ENCODE measurements at places on chromosomes 4 and X. TPM values are rescaled to one million over a fixed set of nuclear protein-coding genes. Genes with fewer than 3 reads are reported as not detected.

DNA sequence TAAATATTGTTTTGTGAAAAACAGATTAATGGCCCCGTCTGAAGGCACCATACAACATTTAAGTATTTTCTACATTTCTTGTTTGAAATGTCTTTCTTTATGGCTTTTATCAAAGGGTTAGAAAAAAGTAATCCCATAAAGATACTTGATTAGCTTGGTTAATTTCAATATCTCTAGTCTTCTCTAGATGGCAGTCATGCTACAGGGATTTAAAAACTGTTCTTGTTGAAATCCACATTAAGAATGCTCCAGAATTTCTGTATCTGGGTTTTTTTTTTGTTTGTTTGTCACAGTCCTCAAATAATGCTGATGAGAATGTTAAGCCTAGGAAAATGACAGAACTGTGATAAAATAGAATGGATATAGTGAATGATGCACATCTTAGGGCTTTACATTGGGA, 109.0 kb upstream of the AADAT start:
- peaks cover 6% of the 10 kb centered on the region for H3K4me1 ChIP-seq
- no peak overlapping the region for H3K27ac ChIP-seq
- H3K4me3 ChIP-seq, result no peak overlapping the region
- DNase-seq, result peak; percentile 33
- no peaks in the 10 kb centered on the region for H3K36me3 ChIP-seq
- no peaks in the 10 kb centered on the region for H3K27me3 ChIP-seq

DNA sequence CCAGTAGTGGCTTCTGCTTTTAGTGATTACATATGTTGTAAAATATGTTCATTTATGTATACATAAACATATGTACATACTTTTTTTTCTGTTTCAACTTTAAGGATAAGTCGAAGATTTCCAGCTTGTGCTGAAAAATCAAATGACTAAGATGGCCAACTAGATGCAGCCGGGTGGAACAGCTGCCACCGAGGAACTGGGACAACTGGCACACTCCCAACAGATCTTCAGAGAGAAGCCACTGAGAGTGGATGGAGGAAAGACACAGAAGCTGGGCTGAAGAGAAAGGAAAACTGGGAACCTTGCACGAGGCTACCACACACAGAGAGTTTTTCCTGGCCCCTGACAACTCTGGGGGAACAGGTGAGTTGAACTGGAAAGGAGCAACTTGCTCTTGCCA, 207.5 kb downstream of the FAM47B start:
- no peak overlapping the region for H3K4me3 ChIP-seq
- no peaks in the 10 kb centered on the region for H3K4me1 ChIP-seq
- no peak overlapping the region for H3K27ac ChIP-seq
- H3K36me3 ChIP-seq, result no peaks in the 10 kb centered on the region
- peaks cover 60% of the 10 kb centered on the region for H3K27me3 ChIP-seq

DNA sequence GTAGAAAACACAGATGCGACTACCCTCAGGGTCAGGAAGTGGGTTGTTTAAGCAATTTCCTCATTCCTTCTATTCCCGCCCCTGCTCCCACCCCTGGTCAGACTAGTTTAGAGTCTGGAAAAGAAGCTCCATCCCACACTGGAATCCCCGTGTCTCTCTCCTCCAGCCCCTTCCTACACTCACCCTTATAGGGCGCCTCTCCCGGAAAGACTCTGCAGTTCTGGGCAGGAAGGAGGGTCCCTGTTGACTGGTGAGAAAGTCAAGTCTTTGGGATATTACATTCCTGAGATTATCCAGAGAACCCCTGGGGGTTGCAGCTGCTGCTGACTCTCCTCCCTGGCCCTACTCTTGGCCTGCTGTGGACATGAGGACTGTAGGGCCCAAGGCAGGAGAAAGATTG, 11.9 kb downstream of the STARD8 start:
- no peaks in the 10 kb centered on the region for H3K36me3 ChIP-seq
- H3K27ac ChIP-seq, result no peak overlapping the region
- H3K4me3 ChIP-seq, result no peak overlapping the region

DNA sequence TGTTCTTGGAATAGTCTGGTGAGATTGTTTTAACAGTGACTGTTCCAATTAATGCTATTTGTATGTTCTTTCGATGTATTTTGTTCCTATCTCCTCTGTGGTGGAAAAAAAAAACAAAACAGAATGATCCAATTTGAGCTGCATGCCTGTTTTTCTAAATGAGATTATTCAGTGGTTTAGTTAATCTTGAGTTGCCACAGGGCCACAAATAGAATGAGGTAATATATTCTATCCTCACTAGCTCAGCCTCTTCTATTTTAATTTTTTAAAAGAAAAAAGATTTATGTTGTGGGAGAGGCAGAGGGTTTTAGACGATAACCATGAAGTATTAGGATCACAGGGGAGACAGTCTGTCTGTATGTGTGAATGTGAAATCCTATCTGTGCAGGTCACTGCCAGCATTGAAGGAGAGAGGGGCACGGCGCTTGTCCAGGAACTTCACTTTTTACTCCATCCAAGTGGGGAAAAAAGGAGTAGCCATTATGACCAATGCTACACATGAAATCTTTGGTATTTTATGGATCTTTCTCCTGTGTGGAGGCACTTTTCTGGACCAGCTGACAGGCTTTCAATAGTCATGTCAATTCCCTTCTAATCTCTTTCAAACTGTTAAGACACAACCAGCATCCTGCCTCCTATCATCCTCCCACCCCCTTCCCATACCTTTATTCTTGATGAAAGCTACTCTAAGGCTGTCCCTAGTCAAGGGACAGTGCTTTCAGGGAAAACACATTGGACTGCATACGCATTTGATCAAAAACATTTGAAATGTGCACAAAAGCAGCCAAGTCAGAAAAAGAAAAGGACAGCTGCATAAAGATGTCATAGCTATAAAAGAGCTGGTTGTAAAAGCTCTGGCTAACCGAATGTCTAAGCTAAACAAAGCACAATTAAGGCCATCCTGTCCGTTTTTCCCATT, 1063.8 kb upstream of the INTU start:
- DNase-seq, result no peak
- no peaks in the 10 kb centered on the region for H3K27me3 ChIP-seq
- H3K27ac ChIP-seq, result no peak overlapping the region
- H3K36me3 ChIP-seq, result no peaks in the 10 kb centered on the region
- no peak overlapping the region for H3K4me3 ChIP-seq
- peaks cover 6% of the 10 kb centered on the region for H3K4me1 ChIP-seq

- peaks cover 6% of the 10 kb centered on the region for H3K36me3 ChIP-seq
- DNase-seq, result no peak
- no peak overlapping the region for H3K4me3 ChIP-seq
- H3K4me1 ChIP-seq, result no peaks in the 10 kb centered on the region
- H3K27ac ChIP-seq, result no peak overlapping the region
These were observed 188.9 kb upstream of the IL1RAPL1 start for GRCh38 chrX:28398342-28398741.

- no peak for DNase-seq
- no peak overlapping the region for H3K4me3 ChIP-seq
- no peak overlapping the region for H3K27ac ChIP-seq
- no peaks in the 10 kb centered on the region for H3K36me3 ChIP-seq
These were observed 146.4 kb upstream of the MAMLD1 start for GRCh38 chrX:150216716-150217115.

DNA sequence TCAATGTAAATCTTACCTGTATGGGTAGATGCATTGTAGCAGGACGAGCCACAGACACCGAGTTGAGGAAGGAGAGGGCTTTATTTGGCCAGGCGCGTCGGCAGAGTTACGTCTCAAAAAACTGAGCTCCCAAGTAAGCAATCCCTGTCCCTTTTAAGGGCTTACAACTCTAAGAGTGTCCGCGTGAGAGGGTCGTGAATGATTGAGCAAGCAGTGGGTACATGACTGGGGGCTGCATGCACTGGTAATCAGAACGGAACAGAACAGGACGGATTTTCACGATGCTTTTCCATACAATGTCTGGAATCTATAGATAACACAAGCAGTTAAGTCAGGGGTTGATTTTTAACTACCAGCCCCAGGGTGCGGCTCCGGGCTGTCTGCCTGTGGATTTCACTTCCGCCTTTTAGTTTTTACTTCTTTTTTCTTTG, 524.9 kb upstream of the HTR2C start:
- no peak for DNase-seq
- no peaks in the 10 kb centered on the region for H3K36me3 ChIP-seq
- H3K27ac ChIP-seq, result no peak overlapping the region
- H3K4me3 ChIP-seq, result no peak overlapping the region
- H3K27me3 ChIP-seq, result peaks cover 45% of the 10 kb centered on the region
- no peaks in the 10 kb centered on the region for H3K4me1 ChIP-seq

DNA sequence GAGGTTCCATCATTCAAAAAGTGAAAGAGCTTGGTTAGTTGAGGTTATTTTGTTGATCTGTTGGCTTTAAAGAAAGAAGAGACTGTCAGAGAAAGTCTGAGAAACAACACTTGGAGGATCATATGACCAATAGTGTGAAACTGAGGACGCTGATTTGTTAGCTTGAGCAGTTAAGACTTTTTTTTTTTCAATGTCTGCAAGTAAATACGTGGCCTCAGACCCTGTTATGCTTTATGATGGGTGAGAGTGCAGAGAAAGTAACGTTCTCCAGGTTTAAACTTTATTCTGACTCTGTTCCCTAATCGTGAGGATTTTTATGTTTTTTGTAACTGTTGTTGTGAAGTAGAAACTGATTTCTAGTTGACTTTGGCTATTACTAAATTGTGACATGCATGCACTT, 45.9 kb downstream of the GAB1 start:
- peak overlapping the region; percentile 50 for H3K4me3 ChIP-seq
- no peaks in the 10 kb centered on the region for H3K27me3 ChIP-seq
- H3K27ac ChIP-seq, result peak overlapping the region; percentile 86

- no peak overlapping the region for H3K4me3 ChIP-seq
- DNase-seq, result peak; percentile 44
- peak overlapping the region; percentile 88 for H3K27ac ChIP-seq
- no peaks in the 10 kb centered on the region for H3K36me3 ChIP-seq
- H3K27me3 ChIP-seq, result no peaks in the 10 kb centered on the region
These were observed 103.6 kb downstream of the SORBS2 start for GRCh38 chr4:185708348-185708747.

DNA sequence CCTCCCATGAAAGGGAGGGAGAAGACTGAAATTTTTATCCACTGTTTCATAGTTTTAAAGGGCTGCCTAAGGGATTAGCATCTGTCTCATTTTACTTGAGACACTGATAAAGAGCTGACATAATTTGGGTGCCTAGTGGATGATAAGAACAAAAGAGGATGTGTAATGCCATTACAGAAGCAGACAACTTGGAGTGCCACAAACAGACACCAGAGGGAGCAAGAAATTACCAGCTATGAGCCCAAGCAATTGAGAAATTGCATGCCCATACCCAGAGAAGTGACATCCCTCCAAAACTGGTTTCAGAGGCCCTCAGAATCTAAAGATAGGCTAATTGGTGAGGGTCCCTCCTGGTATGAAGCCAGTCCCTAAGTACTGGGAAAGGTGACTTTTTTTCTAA, 38.5 kb upstream of the POU3F4 start:
- H3K4me3 ChIP-seq, result no peak overlapping the region
- H3K27me3 ChIP-seq, result no peaks in the 10 kb centered on the region
- H3K4me1 ChIP-seq, result peaks cover 5% of the 10 kb centered on the region
- no peak overlapping the region for H3K27ac ChIP-seq
- DNase-seq, result peak; percentile 59
- H3K36me3 ChIP-seq, result no peaks in the 10 kb centered on the region

GRCh38 chrX:109839694-109840567, 106.9 kb upstream of the ACSL4 start:
- H3K36me3 ChIP-seq, result no peaks in the 10 kb centered on the region
- no peaks in the 10 kb centered on the region for H3K4me1 ChIP-seq
- no peak overlapping the region for H3K4me3 ChIP-seq
- H3K27ac ChIP-seq, result no peak overlapping the region
- H3K27me3 ChIP-seq, result peaks cover 15% of the 10 kb centered on the region
- peak; percentile 65 for DNase-seq

DNA sequence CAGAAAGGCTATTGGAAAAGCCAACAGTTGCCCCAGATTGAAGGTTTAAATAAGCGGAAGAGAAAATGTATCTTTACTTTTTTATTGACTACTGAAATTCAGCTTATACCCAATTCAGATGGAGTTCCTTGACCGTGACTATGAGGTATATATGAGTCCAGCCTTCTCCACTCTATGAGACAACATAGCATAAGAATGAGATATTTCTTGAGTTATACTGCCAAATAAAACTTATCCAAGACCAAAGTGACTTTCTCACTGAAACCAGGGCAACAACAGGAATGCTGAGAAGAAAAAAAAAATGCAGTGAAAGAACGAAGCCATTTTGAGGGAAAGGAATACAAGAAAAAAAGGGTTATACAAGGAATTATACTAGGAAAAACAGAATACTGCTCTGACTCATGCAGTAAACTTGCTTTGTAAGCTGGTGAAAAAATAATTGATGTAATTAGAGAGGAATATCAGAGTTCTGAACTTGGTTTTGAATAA, 16.3 kb upstream of the PDK3 start:
- peaks cover 32% of the 10 kb centered on the region for H3K27me3 ChIP-seq
- no peak for DNase-seq
- H3K4me1 ChIP-seq, result no peaks in the 10 kb centered on the region
- no peak overlapping the region for H3K4me3 ChIP-seq
- H3K27ac ChIP-seq, result no peak overlapping the region

DNA sequence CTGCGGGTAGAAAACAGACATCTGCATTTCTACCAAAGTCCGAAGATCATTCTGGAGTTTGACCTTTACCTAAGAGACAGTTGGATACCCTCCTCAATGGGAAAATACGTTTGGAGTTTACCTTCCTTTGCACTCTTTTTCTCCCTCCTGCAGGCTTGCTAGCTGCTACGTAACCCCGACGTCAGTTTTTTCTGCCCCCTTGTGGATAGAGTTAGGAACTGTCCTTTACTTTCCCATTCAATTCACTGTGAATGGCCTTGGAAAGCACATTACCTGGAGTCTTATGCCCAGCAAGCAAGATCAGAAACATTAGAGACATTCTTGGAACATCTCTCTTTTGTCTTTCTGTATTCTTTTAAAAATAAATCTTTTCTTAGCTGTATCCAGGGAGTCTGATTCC, 250.7 kb downstream of the NAP1L3 start:
- H3K36me3 ChIP-seq, result no peaks in the 10 kb centered on the region
- H3K27me3 ChIP-seq, result peaks cover 33% of the 10 kb centered on the region
- DNase-seq, result peak; percentile 68
- no peak overlapping the region for H3K27ac ChIP-seq

- no peak overlapping the region for H3K27ac ChIP-seq
- no peaks in the 10 kb centered on the region for H3K27me3 ChIP-seq
- H3K4me3 ChIP-seq, result no peak overlapping the region
These were observed 27.2 kb downstream of the DCK start for GRCh38 chr4:71020611-71021010.

GRCh38 chr4:112063260-112063659, 82.0 kb upstream of the FAM241A start:
- H3K27me3 ChIP-seq, result no peaks in the 10 kb centered on the region
- DNase-seq, result peak; percentile 29
- H3K27ac ChIP-seq, result no peak overlapping the region
- H3K36me3 ChIP-seq, result no peaks in the 10 kb centered on the region
- no peak overlapping the region for H3K4me3 ChIP-seq

The DHX15 gene
- 114 TPM for total RNA-seq

The GPC4 gene
- total RNA-seq, result 1.9 TPM

The C4orf50 gene
- not detected for total RNA-seq

The ERCC6L gene
- 1.0 TPM for total RNA-seq
